Kasumi-1 (cell line): ENCODE measurements at places on chromosomes 1 and 21.

- no peak for DNase-seq
Measured at GRCh38 chr1:25066256-25066655, 136.2 kb upstream of the RUNX3 start.

DNA sequence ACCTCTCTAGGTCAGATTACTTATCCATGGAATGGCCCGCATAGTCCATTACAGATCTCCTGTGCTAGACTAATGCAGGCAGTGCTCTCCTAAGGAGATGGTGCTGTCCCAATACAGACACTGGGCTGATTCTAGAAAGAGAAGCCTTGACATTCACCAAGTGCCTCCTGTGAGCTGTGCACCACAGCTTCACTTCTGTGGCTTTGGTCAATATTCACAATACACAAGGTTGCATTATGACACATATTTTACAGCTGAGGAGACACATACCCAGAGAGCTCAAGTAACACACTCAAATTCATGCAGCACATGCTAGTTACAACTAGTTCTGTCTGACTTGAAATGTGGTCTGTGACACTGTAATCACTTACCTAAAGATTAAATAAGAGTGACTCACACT lies 59.4 kb upstream of the LRRC8B start:
- peak; percentile 13 for DNase-seq

DNA sequence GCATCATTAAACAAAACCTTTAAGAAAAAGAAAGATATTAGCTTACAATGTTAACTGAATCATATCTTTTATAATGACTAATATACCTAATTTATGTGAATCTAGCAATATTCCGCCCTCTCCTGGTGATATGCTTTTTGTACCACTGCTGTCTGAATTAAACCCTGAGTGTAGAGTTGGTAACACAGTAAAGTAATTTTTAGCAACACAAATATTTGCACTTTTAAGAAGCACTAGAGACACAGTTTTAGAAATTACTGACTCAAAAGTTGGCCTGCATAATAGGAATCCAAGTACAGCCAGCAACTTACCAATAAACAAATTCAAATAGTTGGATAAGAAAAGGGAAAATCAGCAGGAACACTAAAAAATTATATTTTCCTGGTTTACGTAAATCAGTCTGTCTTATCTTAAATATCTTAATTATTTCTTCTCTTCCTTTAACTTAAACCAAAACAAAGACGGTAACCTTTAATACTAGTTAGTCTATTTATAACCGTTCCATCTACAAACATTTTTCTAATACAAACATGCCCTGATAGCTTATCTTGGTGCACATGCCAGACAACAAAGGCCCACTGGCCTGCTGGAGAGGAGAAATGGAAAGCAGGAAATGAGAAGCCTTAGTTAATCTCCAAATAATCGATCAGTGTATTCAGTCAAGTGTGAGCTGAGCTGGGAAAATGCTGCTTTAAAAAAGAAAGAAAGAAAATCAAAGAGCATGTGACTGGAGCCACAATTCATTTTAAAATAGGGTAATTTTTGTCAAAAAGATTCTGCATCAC lies 246.0 kb downstream of the RERE start:
- DNase-seq: peak; percentile 42

GRCh38 chr1:183480971-183481441 lies 8.7 kb downstream of the SMG7 start:
- DNase-seq: no peak

DNA sequence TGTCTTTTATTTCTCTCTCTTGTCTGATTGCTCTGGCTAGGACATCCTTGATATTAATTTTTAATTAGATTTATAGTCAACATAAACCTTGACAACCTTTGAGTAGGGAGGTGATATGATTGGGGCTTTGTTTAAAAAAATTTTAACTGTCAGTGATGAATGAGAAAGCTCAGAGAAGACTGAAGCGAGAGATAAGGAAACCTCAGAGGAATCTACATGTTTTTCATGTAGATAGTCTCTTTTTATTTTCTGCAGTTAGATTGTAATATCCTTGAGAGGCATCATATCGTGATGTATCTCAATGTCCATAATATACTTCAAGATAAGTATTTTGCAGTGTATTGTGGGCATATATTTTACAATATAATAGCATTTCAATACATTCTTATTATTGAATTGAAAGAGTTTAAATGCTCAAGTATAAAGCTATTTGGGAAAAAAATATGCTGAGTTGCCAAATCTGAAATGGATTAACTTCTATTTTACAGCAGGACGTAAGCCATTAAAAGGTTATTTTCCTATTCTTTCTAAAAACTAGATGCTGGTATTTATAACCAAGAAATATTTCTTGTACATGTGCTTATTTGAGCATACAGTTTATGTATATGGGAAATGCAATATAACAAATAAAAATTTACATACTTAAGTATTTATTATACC lies 802.4 kb upstream of the ADGRL4 start:
- no peak for DNase-seq
